ENCODE measurements at places on chromosomes 7 and 10. TPM values are rescaled to one million over a fixed set of nuclear protein-coding genes. Genes with fewer than 3 reads are reported as not detected.

CYP26C1 gene
- total RNA-seq: not detected

DNA sequence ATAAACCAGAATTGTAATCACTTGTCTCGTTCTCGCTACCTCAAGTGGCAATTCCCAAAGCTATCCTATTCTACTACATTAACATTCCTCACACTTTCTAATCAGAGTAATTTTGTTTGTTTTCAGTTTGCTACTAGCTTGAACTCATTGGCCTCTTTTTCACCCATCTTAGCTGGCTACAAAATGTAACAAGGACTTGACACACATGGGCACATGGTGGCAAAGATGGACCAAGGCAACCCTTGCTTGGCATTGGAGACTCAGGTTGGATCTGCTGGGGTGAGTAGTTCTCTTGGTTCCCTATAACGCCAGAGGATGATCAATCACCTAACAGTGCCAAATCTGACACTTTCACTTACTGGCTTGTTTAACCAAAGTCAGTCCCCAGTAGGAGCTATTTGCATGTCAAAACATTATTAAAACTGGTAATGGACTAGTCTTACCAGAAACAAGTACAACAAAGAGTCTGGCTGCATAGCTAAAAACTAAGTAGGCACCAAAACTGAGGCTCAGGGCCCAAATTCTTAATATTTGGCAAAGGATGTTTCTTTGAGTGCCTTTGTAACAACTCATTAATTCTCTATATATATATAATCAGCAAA is 1.9 kb downstream of the USP6NL start:
- no peak for DNase-seq

GRCh38 chr7:32677593-32677992 is 182.3 kb downstream of the AVL9 start:
- no peak for DNase-seq

GRCh38 chr10:125489731-125490130 is 193.2 kb downstream of the TEX36 start:
- DNase-seq: no peak

GRCh38 chr7:5374464-5374863 is 49.2 kb downstream of the TNRC18 start:
- DNase-seq: no peak

- no peak for DNase-seq
These were observed 3.6 kb downstream of the PLAC9 start for GRCh38 chr10:80136134-80136571.

GRCh38 chr10:59310324-59310914 is 51.9 kb downstream of the FAM13C start:
- DNase-seq: no peak

DNA sequence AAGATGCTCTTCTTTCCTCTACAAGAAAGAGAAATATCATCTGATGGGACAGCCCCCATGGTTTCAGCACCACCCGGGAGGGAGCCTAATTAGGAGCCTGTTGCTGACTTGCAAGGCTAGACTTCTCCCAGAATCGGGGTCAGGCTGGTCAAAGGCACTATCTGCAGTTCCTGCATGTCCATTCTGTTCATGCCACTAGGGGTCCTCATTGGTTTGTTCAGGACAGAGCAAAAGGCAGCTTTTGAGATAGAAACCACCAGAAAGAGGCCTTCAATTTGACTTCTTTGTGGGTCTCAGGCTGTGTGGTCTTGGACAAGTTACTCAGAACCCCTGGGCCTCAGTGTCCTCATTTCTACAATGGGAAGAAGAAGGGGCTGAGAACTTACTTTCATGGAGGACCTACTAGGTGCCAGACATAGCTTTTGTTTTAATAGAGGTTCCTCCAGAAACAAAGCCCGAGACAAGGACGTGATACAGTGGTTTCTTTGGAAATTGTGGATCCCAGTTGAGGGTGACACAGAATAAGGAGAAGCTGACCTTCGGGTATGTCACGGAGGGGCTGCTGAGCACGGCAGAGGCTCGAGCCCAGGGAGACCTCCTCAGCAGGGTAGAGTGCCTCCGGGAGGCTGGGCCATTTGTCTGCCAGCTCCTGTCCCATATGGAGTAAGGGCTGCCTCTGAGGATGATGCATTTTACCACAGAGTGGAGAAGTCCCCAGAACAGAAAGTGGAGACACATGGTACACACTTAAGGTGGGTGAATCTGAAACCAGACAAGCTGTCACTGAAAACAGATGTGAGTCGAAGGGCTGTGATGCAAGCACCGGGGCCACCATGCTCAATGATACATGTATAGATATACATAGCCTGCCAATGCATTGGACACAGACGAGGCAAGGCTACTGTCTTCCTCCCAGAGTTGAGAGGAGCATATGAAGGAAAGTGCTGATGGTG is 33.1 kb upstream of the NEUROD6 start:
- DNase-seq: peak; percentile 84

ASB10 gene
- total RNA-seq: not detected

DNA sequence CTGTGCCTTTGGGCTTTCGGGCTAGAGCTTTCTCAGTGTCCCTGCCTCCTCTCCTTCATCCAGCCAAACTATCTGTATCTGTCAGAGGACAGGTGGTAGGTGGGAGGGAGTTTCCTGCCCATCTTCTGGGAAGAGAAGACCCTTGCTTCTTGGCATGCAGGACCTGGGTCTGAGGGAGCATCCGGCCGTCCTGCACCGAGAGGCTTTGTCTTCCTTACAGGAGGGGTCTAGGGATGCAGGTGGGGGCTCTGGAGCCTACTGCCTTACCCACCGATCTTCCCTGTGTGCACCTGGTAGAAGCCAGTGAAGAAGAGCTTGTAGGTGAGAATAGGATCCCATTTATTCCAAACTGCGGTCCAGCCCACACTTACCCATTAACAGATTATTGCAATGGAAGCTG is 5.8 kb upstream of the KLF6 start:
- DNase-seq: no peak

ANKRD1 gene
- not detected for total RNA-seq

DNA sequence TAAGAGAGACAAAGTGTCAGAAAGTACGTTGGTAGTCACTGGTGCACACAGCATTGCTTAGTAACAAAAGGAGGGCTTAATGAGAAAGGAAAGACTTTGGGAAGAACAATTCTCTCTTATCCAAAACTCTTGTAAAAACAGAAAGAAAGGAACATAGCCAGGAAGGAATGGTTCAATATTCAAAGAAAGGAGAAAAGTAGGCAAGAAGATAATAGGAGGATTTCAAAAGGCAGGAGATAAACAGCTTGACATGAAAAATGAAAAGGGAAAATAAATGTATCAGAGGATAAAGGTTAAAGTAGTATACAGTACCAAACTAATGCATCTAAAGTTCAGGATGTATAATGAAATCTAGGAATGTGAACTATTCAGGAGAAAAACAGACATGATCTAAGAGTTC is 20.1 kb downstream of the ZFAND4 start:
- DNase-seq: no peak

GRCh38 chr10:37010741-37011140 is 114.7 kb upstream of the ANKRD30A start:
- peak; percentile 16 for DNase-seq

GRCh38 chr10:102327002-102327401 is 68.5 kb upstream of the NFKB2 start:
- no peak for DNase-seq

DNA sequence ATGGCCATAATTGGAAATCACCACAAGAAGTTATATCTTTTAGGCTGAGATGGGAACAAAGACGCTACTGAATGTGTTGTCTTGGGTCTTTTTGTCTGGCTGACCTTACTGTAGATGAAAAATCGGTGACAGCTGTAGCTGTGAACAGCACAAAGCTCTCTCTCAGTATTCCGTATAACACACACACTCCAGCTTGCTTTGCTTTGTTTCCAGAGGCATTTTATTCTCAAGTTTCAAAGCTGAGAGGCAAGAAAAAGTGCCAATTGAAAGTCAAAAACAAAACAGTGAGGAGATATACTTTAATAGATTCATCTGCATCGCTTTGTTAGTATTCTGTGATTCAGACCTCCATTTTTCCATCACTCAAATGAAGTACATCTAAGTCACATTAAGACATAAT is 39.6 kb upstream of the CABCOCO1 start:
- DNase-seq: peak; percentile 61

GRCh38 chr10:58516119-58516518 is 3.4 kb downstream of the BICC1 start:
- no peak for DNase-seq

GRCh38 chr10:97005349-97005748 is 173.3 kb downstream of the LCOR start:
- no peak for DNase-seq

TMEM196 gene
- total RNA-seq: not detected

CAMK2B gene
- total RNA-seq: 0.37 TPM

DNA sequence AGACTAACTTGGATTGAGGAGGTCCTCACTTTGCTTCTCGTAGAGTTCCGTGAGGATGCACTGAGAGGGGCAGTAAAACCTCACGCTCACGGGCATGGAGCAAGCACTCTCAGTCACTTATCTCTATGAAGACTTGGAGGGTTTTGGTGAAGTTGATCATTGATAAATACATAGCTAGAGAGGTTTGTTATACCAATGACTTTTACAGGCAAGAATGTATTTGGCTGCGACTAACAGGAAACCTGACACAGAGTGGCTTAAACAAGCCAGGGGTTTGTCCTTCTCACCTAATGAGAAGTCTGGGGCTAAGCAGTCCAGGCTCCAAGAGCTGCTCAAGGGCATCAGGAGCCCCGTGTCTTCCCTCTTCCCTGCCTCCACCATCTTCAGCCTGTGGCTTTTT is 6.1 kb downstream of the BICC1 start:
- DNase-seq: no peak

DNA sequence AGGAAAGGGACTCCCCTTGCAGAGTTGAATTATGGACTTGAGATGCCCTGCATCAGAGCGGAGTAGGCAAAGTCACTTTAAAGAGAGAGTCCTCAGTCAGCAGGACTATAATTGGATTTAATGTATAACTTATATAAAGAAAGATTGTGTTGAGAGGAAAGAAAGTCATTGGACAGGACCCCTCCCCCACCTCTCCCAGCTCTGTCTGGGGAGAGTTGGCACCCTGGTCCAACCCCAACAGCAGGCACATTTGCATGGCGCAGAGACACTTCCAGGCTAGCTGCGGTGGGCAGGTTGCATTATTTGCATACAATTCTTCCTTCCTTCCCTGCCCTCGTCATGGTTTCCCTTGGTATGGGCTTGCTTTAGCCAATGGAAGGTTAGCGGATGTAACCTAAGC is 46.1 kb upstream of the NPTX2 start:
- no peak for DNase-seq

DNA sequence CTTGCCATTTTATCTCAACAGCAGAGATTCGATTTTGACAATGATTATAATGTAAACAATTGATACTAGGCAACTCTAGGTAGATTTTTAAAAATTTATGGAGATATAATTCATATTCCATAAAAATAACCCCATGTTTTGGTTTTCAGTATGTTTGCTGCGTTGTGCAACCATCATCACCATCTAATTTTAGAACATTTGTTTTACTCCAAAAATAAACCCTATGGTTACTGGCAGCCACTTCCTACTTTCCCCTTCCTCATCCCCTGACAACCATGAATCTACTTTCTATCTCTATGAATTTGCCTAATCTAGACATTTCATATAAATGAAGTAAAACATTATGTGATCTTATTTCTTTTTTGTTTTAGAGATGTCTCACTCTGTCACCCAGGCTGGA is 401.9 kb downstream of the THSD7A start:
- DNase-seq: no peak

ZNF680 gene
- total RNA-seq: 9.4 TPM

DNA sequence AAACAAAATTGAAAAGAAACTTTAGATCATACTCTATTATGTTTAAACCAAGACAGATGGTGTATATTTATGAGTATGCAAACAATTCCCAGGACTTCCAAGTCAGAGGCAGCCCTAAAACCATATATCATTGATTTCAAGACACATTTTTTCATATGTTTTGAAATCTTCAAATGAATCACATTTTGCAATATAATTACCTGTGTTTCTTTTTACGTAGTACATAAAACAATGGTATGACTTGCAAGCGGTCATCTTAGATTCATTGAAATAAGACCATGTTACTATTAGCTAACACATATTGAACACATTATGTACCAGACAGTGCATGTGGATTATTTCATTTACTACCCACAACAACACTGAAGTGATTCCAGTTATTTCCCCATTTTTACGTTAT is 14.9 kb downstream of the SMURF1 start:
- DNase-seq: no peak

GRCh38 chr7:56290548-56290947 is 174.3 kb upstream of the NUPR2 start:
- DNase-seq: no peak

CPA2 gene
- total RNA-seq: not detected

OPN4 gene
- not detected for total RNA-seq

DNA sequence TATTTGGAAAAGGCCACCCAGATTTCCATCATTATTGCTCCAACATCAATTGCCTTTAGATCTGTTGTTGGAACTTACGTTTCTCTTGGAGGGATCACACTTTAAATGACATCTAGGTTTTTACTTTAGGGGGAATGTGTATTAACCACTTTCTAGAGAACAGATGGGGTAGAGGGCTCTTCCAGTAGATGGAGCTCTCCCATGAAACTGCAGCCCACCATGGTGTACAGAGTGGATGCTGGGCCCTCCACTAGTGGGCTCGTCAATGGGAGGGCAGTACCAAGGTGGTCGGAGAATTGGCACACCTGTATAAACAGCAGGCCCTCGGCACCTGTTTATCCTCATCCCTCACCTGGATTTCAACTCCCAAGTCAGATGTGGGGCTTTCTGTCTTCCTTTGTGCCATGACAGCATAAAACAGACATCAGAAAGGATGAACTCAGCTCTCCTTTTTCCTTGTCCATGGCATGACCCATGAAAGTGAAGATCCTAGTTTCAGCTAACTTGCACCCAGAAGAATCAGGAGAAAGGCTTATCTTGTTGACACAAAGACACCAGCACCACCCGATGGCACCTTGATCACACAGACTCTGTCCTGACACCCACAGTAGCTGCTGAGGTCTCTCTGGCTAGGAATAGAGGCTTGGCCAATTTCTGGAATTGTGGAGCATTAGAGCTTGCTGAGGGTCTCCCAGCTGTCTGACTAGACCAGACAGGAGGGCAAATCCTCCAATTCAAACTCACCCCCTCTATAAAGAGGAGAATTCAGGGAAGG is 150.5 kb downstream of the CYP26A1 start:
- DNase-seq: no peak

All from SK-MEL-5 (cell line).